Activated CD4-positive, alpha-beta T cell treated with anti-CD3 and anti-CD28 coated beads, Interleukin-2, amount 50 U/mL, for 24 hours (primary cell): ENCODE measurements at places on chromosomes 2 and 18.

DNA sequence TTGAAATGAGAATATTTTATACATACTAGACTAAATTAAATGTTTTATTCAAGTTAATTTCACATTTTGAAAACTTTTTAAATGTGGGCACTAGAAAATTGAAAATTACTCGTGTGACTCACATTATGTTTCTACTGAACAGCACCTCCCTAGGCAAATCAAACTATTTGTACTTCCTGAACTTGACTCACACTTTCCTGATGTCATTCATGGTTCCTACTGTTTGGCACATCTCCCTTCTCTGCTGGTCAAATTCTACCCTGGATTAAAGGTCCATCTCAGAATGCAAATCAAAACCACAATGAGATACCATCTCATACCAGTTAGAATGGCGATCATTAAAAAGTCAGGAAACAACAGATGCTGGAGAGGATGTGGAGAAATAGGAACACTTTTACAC, 16.7 kb downstream of the LHCGR start:
- DNase-seq: no peak

DNA sequence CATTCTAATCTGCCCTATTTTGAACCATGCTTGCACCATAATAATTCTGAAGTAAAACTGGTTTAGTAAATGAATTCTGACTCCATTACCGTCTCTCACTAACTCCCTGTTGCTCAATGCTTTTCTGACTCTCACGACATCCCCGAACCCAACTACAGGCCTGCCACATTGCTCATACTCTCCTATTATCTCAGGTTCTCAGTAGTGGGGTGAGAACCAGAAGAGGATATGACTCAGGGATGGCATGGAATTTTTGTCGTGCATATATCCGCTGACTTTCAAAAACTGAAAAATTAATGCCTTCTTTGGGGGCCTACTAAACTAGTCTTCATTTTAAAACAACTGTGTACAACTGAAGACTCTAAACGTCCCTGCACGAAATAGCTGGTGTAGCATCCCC, 34.3 kb downstream of the NETO1 start:
- DNase-seq: no peak

DNA sequence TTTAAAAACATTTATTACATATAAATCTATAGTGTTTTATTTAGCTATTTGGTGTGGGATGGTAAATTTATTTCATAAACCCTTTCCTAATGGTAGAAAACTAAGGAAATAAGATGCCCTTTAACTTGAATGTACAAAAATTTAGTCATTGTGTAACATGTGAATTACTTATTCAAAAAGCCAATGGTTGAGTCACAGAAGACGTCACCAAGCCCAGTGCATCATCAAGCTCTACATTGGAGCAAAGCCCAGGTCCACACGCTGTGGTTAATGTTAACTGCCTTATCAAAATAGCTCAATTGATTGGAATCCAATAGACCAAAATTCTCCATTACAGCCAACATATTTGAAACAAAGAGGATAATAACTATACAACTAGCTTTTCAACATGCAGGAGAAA, 145.5 kb upstream of the LYPD1 start:
- no peak for DNase-seq

GRCh38 chr18:29305516-29305915, 1128.6 kb upstream of the CDH2 start:
- DNase-seq: no peak

- no peak for DNase-seq
Observed at GRCh38 chr2:59390581-59390980, 1149.5 kb upstream of the FANCL start.

DNA sequence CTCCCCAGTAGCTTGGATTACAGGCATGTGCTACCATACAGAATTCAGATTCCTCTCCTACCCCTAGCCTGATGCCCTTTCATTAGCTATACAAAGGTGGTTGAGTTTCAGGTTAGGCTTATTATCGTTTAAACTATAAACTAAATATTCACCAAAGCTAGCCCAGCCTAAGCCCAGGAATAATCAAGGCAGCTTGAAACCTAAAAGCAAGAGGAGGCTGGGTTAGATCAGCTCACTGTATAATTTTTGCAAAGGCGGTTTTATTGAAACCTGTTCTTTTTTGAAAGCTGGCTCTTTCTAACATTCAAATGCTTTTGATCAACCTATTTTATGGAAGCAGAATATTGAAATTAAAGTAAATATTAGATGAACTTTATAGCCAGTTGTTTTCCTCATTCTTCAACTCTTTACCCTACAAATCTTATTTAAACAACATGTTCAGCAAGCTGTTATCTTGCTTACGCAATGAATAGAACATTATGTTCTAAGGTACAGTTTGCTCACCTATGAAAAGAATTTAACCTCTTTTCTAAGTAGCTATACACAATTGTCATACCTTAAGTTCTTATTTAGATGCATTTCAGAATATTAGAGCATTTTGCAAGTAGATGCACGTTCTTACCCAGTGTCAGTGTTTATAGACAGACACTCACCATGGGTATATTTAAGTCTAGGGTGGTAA, 241.6 kb downstream of the NEDD4L start:
- no peak for DNase-seq

GRCh38 chr18:49855711-49856415, 42.5 kb upstream of the ACAA2 start:
- DNase-seq: no peak

GRCh38 chr18:50044402-50044801, 150.5 kb downstream of the MYO5B start:
- DNase-seq: no peak

GRCh38 chr2:232955856-232956255, 57.2 kb downstream of the NGEF start:
- no peak for DNase-seq

DNA sequence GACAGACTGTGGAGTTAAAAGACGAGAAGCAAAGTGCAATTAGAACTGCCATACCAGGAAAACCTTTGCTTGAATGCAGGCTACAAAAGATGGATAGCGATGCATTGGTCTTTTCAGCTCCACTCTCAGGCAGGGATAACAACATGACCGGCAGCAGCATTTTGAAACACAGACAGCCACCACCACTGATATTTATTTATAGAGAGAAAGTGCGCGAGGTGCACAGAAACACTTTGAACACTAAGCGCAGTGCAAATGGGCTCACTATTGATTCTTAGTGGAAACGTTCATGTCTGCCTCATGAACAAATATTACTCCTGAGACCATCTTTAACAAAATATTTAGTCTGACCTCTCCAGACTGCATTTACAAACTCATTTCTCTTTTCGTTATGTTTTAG, 32.9 kb downstream of the CAVIN2 start:
- no peak for DNase-seq

DNA sequence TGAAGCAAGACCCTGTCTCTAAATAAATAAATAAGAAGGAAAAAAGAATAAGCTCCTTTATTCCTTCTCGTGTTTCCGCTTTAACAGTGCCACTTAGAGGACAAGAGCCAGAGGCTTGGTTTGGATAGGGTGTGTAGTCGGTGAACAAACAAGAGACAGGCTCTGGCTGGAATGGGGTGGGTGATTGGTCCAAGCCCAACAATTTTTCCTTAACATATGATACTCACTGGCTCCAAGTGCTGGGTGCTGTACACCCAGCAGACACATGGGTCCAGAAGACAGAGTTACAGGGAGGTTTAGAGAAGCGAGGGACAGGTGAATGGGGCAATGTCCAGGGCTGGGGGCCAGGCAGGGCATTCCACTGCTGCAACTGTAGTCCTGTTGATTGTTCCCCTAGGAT, 77.8 kb downstream of the NCAPH start:
- DNase-seq: no peak

DNA sequence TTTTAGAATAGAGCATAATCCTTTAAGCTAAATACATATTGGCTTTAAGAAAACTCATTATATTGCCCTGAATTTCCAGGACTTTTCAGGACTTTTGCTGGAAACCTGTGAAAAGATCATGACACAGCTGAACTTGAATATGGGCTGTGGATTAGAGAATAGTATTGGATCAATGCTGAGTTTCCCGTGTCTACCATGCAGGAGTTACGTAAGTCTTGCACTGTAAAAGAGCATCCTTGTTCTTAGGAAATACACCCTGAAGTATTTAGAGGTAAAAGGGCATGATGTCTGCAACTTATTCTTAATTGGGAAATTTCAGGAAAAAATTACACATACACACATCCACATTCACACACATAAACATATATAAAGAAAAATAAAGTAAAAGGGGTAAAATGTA, 82.1 kb downstream of the ZFP36L2 start:
- no peak for DNase-seq

DNA sequence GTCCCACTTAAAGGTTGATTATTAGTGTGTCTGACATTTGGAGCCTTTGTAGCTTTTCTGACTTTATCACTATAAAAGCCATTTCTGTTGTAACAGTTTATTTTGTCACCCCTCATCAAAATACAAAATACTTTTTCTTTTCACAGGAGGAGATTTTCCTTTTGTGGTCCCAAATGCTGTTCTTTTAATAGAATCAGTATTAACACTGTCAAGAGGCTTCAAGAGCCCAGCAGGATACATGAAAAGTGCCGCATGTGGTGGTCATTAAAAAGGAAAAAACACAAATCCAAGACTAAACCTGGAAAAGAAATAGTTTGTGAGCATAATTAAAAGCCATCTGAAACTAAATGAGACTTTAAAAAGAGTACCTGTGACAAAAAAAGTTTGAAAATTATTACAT, 515.7 kb downstream of the DCDC2C start:
- DNase-seq: no peak

DNA sequence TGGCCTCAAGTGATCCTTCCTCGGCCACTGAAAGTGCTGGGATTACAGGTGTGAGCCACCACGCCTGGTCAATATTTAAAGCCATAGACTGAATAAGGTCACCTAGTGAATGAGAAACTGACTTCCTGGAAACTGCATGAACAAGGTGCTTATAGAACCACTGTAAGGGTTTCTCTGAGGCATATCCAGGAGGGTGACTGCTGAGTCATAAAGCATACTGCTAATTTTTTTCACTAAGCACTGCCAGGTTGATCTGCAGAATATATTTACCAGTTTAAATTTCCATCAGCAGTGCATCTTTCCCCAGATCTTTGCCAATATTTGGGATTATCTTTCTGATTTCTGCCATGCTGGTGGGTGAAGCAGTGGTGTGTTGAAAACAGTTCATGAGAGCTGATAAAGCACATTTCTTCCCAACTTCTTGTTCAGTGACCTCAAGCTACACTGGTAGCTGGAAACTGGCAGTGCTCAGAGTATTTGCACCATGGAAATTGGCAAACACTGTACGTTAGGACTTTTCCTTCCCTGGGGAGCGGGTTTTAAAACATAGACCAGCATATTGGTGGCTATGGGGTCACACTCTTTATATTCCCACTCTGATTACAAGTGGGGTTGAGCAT, 4.2 kb upstream of the CLIP4 start:
- DNase-seq: no peak

DNA sequence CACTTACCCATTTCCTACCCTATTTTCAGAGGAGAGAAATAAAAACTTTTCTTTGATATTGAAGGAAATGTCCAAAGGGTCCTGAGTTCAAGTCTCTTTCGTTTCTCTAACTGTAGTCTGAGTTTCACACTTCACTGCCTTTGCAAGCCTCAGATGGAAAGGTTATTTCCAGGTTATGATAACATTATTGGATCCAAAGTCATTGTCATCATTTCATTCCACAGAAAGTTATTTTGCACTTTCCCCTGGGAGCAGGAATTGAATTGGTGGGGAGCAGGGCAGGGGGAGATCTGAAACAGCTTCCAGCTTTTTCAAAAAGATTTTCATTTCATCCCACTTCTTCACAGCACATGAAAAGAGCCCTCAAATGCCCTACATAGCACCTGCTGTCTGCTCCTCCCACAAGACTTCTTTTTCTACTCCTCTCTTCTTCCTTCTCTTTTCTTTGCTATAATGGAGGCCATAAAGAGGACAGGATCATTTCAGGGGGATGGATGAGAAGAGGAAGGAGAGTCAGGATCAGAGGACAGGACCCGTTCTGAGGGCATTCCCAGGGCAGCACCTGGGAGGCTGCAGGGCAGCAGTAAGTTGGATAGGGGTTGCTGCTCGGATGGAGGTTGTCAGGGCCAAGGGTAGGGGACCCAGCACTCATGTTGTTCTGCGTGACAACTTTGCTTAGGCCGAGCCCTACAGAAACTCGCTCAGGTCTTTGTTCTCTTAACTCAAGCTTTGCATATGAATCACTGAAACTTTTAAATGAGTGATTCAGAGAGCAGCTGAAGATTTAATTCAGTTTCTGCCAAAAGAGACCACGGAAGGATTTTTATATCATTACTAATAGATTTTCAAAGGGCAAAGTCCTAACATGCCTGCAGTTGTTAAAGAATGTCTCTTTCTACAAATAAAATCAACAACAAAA, 11.4 kb upstream of the GALNT5 start:
- peak; percentile 7 for DNase-seq

DNA sequence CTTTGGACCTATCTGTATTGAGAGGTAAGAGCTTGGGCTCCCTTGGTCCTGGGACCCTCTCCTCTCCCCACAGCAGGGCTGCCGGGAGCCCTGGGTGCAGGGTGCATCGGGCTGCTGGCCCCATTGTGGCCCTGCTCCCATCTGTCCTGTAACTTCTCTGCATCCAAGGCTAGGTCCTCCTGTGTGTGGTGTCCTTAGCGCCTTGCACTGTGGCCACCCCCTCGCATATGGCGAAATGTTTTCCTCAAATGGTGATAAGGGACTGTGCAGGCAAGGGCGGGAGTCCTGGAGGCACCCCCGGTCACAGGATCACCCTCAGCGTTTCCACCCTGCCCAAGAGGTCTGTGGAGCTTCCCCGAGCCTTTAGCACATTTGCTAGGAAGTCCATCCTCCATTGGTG, 208.2 kb downstream of the SH3RF3 start:
- no peak for DNase-seq

DNA sequence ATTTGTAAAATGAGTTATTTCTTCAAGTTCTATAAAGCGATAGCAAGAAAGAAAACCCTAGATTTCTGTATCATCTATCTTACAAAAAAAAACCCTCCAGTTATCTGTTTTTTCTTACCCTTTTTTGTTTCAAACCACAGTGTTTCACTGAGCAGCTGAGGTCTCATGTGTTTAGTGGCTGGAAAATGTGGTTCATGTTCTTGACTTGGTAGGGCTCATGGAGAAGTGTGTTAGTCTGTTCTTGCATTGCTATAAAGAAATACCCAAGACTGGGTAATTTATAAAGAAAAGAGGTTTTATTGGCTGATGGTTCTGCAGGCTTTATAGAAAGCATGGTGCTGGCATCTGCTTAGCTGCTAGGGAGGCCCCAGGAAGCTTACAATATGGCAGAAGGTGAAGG, 147.3 kb upstream of the NABP1 start:
- no peak for DNase-seq

- no peak for DNase-seq
Observed at GRCh38 chr18:48159816-48160215, 229.4 kb upstream of the SMAD2 start.

DNA sequence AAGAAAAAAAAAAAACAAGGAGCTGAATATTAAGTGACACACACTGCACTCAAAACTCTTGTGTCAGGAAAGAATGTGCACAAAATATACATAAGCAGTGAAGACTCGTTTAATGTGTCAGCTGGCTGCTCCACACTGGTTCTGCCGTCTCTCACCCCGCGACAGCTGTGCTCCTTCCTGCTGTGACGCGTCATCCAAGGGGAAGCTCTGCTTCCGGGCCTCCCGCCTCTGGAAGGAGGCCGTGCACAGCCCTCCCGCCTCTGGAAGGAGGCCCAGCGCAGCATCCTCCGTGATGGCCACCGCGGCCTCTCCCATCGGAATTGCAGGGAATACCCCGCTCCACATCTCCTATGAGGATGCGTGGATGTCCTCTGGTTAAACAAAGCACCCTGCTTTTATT, 151.0 kb downstream of the HDAC4 start:
- no peak for DNase-seq

GRCh38 chr2:126049461-126049860, 606.5 kb upstream of the GYPC start:
- no peak for DNase-seq

- DNase-seq: no peak
Observed at GRCh38 chr18:55328301-55328700, 259.7 kb downstream of the TCF4 start.
